ENCODE measurements at places on chromosomes 5 and 9.
A peak's percentile ranks its signal among the peaks of the same experiment; 100 is the strongest.

DNA sequence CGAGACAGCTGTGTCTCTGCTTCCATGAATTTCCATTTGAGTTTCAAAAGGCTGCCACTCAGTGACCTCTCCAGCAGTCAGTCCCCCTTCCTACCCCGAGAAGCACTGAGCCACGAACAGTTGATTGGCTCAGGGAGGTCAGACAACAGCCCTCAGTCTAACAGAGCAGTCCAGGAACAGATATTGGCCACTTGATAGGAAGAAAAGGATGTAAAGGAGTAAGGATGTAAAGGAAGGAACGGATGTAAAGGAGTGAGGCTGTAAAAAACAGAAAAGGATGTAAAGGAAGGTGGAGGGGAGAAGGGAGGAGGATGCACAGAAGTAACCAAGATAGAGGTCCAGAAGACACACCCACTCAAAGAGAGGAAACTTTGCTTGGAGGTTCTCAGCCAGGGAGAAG lies 3.2 kb upstream of the NR4A3 start:
- DNase-seq, result no peak

DNA sequence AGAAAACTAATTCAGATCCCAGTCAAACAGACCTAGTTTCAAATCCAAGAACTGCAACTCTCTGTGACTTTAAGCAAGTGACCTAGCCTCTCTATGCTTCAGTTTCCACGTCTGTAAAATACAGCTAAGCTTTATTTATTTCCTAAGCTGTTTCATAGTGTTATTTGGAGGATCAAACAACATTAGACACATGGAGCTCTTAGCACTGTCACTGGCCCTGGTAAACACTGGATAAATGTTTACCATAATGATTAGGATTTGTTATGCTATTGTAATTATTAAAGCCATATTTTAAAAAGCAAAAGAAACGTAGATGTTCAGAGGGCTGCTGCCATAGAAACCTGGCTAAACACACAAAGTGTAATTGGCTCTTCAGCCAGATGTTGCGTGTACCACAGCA lies 26.6 kb upstream of the C5orf58 start:
- DNase-seq, result no peak

- DNase-seq, result no peak
Observed at GRCh38 chr5:44665101-44665701, 143.5 kb upstream of the MRPS30 start.

DNA sequence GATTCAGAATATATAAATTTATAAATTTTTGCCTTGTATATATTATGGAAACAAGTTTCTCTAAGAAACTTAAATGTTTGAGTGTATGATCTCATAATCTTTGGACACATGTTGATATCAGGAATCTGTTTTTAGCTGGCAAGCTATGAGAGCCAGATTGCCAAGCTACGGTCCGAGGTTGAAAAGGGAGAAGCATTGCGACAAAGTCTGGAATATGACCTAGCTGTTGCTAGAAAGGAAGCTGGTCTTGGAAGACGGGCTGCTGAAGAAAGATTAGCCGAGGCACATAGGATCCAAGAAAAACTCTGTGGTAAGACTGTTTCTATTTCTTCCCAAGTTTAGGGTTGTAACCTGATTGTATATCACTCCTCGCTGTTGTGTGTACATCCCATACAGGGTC lies 25.9 kb downstream of the CCDC171 start:
- no peak for DNase-seq

- no peak for DNase-seq
Observed at GRCh38 chr5:175517824-175518450, 39.6 kb downstream of the SFXN1 start.

- DNase-seq, result no peak
Observed at GRCh38 chr9:110650991-110651411, 17.6 kb upstream of the MUSK start.

GRCh38 chr9:137809040-137809576 lies 68.5 kb upstream of the CACNA1B start:
- DNase-seq, result no peak

DNA sequence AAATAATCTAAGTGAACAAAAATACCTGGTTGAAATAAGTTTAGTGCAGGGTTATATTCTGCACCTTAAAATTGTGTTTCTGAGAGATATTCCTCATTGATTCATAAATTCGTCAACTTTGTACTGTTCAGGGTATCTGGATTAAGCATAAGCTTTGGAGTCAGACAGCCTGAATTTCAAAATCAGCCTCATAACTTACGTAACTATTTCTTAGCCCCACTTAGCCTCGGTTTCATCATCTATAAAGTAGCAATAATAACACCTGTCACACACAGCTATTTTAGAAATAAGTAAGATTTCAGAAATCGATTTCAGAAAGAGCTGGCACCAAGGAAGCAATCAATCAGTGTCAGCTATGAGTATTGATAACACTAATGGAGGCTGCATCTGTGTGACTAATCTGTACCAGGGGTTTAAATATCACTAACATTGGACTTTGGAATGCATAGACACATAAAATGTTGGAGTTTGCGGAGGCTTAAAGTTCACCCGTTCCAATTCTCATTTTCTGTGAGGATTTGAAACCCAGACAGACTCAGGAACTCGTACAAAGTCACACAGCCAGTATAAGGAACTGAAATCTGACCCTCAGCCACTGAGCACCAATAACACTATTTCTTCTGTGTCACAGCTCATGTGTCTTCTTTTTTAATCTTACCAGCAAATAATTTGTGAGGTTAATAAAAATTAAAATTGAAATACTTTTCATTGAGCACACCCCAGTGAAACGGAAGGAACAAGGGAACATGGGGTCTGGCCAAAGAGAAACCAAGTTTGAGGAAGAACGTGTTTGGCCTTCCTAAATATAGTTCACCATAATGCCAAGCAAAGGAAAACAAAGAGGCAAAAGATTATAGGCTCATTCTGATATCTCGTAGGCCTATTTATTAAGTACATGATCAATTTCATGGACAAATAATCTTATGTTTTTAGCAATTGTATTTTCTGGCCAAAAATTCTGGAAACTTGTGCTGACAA lies 194.4 kb upstream of the PTGER4 start:
- no peak for DNase-seq

DNA sequence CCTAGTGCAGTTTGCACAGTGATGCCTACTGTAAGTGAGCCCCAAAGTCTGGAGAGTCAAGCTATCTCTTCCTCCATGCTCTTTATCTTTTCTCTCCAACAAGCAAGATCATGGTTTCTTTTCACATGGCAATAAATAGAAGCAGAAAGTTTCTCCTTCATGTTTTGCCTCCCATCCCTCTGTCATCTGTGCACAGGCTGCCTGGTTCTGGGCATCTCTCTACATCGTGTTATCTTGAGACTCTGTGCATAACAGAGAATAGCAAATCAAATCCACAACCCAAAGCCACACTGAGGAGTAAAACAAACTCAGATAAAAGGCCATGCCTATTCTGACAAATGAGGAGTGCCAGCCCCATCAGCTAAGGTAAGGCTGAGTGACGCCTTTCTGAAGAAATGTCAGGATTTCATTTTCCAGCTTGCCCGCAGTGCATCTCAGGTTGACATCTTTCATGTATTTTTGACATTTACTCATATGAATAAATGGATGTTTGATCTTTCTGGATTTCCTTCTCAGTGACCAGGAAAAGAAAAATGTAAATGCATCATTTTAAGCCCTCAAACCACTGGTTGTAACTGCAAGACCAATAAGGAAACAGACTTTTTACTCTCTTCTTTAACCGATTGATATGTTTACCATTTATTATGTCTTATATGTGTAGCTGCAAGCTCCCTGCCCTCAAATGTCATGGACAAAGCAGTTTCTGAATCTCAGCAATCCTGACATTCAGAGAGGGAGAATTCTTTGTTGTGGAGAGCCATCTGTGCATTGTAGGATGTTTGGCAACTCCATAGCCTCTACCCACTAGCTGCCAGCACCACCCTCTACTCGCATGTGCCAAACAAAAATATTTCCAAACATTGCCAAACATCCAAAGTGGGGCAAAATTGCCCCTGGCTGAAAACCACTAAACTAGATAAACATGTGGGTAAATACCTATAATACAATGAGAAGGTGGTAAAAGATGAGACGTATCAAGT lies 49.2 kb upstream of the ACO1 start:
- DNase-seq, result no peak

GRCh38 chr9:31745886-31746285 lies 638.6 kb upstream of the ACO1 start:
- DNase-seq, result no peak

DNA sequence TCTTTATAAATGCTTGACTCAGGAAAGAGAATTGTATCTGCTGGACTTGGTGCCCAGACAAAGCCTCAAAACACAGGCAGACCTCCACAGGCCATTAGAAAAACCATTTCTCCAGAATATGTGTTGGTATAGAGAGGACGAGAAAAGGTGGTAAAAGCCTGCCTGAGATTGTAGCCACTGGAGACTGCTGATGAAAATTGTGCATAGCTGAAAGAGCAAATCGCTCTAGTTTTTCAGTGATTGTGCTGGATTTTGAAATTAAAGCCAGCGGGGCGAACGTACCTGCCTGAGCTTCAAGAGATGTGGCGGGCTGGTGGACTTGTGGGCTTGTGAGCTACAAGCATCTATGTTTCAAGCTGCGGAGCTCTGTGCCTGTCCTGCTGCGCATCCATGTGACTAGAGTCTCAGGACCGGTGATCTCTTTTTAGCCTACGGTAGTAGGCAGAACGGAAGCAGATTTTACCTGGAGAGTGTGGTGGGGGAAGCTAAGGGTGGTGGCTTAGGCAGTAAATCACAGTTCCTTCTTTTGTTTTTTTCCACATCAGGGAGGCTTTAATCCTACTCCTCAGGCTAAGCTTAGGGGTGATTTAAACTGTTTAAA lies 193.6 kb downstream of the SREK1 start:
- no peak for DNase-seq

- no peak for DNase-seq
Observed at GRCh38 chr9:136303066-136303824, 649 bp downstream of the CCDC187 start.

DNA sequence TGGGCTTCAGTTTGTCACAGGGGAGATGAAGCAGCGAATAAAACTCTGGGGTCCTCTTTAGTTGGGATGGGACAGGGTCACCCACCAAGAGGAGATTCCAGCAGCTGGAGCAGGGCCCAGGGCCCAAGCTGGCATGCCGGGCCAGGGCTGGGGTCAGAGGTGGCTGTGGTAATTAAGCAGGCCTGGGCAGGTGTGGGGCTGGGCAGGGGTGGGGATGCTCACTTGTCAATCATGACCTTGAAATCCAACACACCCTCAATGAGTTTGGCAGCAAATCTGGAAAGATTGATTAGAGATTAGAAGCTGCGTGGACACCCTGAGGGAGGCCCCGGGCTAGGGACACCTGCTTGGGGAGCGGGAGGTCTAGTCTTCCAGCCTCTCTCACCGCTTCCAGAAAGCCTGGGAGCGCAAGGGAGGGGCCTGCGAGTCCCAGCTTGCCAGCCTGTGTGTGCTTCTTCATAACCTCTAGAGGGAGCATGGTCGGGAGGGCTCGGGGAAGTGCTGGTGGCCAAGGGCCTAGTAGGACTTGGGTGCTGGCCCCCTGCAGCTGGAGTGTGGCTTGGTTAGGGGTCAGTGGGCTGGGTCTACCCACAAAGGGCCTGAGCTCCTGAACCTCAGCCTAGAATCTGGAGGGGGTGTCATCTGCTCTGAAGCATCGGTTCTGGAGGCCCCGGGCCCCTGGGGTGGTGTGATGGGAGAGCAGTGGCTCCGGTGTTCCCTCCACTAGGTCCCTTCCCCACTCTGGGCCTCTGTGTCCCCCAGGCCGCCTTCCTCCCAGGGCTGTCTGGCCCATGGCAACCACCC lies 7.6 kb downstream of the CRAT start:
- DNase-seq, result no peak

GRCh38 chr9:137965177-137965795 lies 87.7 kb downstream of the CACNA1B start:
- DNase-seq, result no peak

DNA sequence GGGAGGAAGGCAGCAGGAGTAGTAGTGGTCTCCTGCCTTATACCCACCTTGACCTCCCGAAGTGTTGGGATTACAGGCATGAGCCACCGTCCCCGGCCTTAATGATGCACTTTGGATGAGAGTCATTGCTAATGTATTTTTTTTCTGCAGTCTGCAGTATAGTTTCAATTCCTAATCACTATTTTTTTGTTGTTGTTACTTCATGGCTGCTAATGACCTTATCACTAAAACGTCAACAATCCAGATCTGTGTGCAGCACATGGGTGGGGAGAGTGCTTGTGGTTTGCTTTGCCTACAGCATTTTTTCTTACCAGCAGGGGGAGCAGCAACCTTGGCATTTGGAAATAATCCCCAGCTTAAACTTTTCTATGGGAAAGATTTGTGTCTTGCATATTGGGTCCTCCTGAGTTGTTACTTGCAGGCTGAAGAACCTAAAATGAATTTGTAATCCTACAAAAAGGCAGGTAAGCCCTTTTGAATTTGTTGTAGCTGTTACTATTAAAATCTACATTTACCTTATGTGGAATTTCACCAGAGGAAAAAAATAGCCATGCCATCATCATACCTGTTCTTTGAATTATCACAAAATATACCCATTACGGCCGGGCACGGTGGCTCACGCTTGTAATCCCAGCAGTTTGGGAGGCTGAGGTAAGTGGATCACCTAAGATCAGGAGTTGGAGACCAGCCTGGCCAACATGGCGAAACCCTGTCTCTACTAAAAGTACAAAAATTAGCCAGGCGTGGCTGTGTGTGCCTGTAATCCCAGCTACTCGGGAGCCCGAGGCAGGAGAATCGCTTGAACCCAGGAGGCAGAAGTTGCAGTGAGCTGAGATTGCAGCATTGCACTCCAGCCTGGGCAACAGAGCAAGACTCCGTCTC lies 6.3 kb upstream of the MED7 start:
- DNase-seq, result peak; percentile 91

- no peak for DNase-seq
Observed at GRCh38 chr9:81423589-81424326, 265.6 kb downstream of the TLE1 start.

DNA sequence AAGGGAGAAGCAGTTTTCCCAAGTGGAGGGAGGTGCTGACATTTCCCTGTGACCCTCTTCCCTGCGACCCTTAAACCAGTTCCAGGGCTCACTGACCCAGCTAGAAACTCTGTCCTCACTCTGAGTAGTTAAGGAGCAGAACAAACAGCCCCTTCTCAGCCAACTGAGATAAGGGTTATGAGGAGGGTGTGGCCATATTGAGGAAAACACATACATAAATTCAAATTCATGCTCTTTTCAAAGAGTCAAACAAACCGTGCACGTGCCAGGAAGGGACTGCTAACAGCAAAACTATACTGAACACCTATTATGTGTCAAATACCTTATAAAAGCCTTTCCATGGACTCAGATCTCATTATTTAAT lies 4.9 kb upstream of the AKNA start:
- DNase-seq, result no peak

GRCh38 chr5:168879929-168880328 lies 300.8 kb upstream of the PANK3 start:
- no peak for DNase-seq

All from effector memory CD8-positive, alpha-beta T cell (primary cell).